ENCODE measurements at places on chromosomes 12 and 14.

- no peak for DNase-seq
Measured at GRCh38 chr12:103824290-103824689, 16.7 kb downstream of the NT5DC3 start.

- no peak for DNase-seq
Measured at GRCh38 chr12:3300833-3301401, 190.1 kb upstream of the PRMT8 start.

DNA sequence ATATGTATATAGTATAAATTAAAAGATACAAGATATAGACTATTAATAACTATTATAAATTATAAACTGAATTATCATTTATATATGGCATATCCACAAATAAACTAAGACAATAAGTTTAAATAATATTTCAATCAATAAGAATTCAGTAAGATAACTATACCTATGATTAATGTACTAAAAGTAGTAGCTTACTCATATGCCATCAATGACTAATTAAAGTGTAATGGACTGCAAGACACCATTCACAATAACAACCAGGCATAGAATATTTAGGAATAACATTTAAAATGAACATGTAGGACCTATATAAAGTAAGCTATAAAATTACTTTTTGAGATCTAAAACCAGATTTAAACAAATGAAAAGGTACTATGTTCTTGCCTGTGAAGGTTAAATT is 18.8 kb downstream of the KCNC2 start:
- no peak for DNase-seq

GRCh38 chr14:50804181-50804721 is 26.7 kb downstream of the NIN start:
- DNase-seq: no peak

DNA sequence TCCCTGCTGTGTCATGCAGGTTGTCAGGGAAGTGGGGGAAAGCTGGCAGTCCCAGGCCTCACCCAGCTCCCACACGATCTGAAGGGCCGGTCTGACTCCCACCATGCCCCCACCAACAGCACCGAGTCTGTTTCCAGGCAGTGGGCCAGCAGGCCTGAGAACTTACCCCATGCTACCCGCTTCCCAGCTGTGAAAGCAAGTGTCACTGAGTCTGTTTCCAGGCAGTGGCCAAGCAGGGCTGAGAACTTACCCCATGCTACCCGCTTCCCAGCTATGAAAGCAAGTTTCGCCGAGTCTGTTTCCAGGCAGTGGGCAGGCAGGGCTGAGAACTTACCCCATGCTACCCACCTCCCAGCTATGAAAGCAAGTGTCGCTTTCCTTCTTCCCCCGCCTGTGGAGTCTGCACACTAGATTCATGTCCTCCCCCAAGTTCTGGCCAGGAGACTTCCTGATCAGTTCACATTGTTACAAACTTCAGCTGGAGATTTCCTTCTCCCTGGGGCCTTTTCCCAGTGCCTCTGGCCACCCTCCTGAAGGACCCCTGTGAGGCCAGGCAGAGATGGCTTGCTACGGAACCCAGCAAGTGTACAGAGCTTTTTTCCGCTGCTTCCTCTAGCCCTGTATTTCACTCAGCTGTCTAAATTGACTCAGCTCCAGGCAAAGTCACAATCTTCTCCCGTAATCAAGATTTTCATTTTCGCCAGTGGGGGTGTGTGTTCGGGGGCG is 435.4 kb downstream of the TMTC2 start:
- no peak for DNase-seq

DNA sequence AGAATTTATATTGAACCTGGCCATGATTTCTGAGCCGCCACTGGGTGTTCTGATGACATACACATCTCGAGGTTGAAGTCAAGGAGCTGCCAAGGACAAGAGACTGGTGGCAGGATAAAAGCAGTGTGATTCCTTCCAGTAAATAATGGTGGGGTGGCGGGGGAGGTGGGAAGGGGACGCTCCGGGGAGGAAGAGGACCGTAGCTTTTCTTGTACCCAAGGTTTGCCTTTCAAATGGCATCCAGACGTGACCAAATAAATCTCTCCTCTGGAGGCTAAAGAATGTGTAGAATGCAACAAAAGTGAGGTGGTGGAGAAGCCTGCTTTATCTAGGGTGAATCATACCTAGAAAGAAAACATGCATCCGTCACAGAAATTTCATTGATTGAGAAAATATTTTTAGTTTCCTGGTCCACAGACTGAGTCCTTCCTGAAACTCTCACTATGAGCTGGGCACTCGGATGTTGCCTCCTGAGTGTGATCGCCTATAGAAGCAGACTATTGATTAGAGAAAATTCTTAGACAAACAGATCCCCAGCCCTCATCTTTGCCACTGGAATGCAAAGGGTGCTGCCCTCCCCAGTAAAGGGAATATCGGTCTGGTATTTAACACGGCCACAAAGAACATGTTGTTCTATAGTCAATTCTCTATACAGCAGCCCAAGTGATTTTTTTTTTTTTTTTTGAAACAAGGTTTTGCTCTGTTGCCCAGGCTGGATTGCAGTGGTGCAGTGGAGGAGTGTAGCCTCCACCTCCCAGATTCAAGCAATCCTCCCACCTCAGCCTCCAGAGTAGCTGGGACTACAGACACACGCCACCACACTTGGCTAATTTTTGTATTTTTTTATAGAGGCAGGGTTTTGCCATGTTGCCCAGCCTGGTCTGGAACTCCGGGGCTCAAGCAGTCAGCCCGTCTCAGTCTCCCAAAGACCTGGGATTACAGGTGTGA is 112.1 kb downstream of the DPF3 start:
- DNase-seq: no peak

DNA sequence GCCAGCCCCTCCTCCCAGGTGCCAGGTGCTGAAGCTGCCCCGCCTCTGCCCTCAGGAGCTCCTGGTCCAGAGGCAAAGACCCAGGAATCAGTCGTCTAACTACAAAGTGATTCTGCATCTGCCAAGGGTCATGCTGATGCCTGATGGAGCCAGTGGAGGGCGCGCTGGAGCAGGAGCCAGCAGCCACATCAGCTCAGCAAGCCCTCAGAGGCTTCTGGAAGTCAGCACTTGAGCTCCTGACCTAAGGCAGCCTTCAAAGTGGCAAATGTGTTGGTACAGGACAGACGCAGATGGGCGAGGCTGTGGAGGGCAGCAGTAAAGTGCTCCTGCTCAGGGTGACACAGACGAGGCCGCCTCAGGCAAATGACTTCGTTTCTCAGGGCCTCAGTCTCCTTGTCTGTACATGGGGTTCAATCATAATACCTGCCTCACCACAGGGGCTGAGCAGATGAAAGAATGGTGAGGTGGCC is 10.9 kb downstream of the C12orf43 start:
- DNase-seq: no peak

GRCh38 chr14:102882226-102882906 is 40.1 kb upstream of the AMN start:
- DNase-seq: no peak

DNA sequence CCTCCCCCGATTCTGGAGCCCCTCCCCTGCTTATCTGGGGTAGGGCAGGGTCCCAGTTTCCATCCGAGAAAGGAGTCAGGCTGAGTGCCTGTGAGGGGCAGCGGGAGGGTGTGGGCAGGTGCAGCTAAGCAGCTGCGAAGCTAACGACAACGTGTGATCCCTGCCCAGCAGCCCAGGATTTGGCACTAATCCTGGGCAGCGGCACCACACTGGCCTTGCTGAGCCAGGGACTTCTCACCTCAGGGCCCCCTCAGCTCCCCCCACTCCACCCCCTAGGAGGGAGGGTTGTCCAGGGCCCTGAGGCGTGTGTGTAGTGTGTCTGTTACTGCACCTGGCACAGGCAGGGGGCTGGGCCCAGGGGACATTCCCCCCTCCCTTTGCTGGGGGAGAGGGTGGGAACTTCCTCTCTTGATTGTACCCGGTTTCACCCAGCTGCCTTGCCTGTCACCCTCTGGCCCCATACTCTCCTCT is 1.8 kb downstream of the SMIM41 start:
- DNase-seq: no peak

DNA sequence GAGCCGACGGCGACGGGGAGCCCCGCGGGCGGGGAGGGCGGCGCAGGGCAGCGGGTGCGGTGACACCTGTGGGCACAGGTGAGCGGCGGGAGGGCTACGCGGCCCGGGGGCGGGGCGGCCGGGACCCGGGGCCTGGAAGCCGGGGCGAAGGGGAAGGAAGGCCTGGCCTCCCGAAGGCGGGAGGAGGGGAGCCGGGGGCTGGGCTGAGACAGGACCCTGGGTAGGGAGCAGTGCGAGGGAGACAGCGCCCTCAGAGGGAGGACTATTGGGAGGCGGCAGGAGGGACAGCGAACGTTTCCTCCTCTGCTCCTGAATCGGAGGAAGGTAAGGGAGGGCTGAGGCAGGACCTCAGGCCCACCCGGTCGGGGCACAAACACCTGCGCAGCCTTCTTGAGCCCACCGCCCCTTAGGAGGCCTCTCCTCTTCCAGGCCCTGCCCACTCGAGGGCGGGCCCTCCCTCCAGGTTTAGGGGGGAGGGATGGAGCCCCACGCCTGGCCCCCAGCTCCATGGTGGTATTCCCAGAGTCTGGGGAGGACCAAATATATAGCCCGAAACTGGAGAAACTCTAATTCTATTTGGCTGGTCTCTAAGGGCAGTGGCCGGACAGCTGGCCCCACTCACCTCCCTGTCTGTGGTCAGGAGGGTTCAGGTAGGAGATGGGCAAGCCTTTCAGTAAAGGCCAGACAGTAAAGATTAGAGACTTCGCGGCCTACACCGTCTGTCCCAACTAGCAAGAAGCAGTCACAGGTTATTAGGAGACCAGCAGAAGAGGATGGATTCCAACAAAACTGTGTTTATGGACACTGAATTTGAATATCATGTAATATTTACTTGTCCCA is 509 bp downstream of the PLEKHG6 start:
- no peak for DNase-seq

DNA sequence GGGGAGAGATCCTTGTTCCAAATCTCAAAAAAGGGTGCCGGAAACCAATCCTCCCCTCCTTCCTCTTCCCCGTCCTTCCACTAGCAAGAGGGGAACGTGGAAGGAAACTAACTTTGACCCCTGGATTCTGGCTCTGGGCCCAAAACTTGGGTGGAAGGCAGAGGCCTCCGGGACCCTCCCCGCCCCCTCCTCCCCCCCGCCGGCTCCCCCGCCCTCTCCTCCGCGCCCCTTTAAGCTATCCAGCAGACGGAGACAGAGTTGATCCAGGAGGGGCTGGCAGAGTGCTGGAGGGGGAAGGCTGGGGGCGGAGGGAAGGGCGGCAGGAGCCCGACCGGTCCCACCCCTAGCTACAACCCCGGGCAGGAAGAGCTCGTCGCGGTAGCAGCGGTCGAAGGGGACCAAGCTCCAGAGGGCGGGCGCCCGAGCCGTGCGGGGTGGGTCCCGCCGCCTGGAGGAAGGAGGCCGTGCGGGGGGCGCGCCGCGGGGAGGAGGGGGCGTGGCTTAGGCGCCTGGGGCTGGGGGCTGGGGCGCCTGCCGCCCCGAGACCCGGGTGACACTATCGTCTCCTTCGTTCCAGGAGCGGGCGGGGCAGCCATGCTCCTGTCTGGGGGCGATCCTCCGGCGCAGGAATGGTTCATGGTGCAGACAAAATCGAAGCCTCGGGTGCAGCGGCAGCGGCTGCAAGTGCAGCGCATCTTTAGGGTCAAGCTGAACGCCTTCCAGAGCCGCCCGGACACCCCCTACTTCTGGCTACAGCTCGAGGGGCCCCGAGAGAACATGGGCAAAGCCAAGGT is at the start of gene NYNRIN:
Gene NYNRIN, plus strand, starts transcription at position 351 of the 794 bp plus-strand sequence. Its CDS starts 244 bp downstream, at position 595.
- DNase-seq: no peak

- DNase-seq: no peak
Measured at GRCh38 chr12:130491421-130492357, 154.0 kb downstream of the PIWIL1 start.

DNA sequence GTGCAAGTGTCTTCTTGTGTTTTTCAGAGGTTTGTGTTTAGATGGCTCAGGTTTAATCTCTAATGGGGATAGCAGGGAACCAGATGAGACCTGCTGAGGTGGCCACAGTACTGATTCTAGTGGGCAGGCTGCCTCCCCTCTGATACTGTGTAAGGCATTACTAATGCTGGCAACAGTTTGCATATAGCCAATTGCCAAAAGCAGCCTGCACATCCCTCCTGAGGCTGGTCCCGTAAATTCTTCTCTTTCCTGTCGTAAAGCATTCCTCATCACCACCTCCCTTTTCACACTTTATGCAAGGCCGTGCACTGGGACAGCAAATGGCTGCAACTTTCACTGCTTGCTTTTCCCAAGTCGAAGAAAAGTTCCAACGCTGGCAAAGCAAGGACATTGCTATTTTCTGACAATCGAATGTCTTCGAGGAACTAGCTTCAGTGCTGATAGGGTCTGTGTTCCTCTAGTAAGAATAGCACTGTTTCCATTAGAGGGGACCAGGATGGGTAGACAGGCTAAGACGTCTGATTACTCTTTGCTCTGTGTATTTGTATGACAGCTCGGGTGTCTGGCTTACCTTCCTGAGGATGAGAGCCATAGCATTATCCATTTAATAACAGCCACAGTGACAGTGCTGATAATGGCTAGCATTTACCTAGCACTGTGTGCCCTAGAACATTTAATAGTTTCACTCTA is 178.2 kb upstream of the HIF1A start:
- DNase-seq: no peak

DNA sequence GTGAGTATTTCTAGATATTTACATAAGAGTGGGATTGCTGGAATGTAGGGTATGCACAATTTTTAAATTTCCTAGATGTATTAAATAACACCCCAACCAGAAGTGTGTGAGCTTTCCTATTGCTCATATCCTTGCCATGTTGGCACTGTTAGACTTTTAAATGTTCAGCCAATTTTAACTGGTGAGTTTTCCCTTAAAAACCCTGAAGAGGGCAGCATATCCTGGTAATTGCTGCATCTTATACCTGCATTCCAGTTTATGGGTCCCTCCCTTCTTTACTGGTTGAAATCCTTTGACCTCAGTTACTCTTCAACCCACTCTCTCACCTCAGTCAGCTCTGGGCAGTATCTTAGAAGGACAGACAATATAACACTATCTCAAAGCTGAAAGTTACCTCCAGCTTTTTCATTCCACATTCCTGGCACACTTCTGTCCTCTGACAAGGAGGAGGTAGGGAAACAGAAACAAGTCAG is 270.6 kb downstream of the PAWR start:
- DNase-seq: no peak

- DNase-seq: no peak
Measured at GRCh38 chr12:82027612-82028011, 268.5 kb upstream of the PPFIA2 start.

DNA sequence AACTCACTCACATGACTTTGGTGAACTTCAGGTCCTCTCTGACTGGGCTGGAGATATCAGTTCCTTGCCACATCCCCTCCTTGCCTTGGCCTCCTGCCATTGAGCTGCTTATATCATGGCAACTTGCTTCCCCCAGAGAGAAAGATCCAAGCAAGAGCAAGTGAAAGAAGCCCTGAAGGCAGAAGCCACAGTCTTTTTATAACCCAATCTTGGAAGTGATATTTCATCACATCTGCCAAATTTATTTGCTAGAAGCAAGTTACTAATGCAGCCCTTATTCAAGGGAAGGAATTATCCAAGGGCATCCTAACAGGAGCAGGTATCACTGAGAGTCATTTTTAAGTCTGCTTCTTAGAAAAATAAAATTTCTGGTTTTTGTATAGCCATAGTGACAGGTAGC is 127.8 kb downstream of the SLC38A4 start:
- DNase-seq: no peak
